ENCODE measurements at places on chromosomes 2 and 18.

- no peak for DNase-seq
Measured at GRCh38 chr18:30639361-30639760, 403.2 kb downstream of the DSC3 start.

DNA sequence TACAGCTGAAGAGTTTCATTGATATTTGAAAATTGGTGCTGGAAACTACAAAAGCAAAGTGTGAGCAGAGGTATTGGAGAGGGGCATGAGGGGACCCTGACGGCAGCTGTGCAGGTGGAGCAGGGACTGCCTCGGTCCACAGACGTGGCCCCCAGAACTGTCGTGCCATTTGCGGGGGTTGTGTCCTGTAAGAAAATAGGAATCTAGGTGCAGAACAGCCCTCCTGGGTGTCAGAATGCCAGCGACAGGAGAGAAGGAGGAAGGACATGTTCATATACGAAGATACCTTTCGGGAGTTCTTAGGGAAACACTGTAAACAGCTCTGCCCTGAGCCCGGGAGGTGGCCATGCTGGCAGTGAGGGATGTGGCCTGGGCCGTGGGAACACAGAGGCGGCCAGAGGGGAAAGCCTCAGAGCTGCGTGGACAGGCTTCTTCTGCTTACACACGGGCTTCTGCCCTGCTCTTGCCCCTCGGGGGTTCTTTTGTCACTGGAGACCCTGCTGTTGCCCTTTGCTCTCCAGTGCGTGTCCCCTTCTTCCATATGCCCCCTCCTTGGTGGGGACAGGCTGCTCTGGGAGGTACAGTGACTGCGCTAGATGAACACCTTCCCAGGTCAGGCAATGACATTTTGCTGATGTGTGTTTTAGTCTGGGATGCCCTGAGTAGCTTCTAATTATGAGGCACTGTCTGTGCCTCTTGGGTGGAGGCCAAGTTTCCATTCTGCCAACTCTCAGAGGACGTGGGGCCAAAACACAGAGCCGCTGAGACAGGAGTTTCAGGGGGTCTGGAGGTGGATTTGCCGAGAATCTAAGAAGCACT is 81.9 kb upstream of the TXNDC2 start:
- DNase-seq, result no peak

GRCh38 chr2:16368951-16369350 is 296.7 kb downstream of the CYRIA start:
- no peak for DNase-seq

DNA sequence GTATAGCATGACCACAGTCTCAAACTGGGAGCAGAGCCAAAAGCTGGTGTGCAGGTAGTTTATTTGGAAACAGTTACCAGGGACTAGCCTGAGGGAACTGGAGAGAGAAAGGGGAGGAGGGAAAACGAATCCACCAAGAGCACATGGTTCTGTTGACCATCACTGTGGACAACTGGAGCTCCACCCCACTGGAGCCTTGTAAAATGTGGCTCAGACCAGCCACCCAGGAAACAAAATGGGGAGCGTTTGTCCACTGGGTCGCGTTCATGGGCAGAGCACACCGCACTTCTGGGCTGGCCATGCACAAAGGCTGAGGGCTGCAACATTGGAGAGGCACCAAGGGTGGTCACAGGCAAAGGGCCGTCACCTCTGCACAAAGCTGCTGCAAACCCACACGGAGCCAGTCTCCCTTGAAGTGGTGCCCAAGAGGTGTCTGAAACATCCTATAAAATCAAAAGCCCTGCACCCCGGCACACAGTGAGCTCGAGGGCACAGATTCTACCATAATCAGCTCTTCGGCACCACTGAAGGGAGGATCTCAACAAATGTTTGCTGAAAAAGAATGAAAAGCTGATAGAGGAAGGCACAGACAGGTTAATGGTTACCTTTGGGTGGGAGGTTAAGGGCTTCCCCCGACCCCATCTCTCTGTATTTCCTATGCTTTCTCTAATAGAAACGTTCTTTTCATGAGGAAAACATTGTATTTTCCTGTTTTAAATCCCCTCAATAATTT is 192.9 kb downstream of the INHBB start:
- DNase-seq, result no peak

DNA sequence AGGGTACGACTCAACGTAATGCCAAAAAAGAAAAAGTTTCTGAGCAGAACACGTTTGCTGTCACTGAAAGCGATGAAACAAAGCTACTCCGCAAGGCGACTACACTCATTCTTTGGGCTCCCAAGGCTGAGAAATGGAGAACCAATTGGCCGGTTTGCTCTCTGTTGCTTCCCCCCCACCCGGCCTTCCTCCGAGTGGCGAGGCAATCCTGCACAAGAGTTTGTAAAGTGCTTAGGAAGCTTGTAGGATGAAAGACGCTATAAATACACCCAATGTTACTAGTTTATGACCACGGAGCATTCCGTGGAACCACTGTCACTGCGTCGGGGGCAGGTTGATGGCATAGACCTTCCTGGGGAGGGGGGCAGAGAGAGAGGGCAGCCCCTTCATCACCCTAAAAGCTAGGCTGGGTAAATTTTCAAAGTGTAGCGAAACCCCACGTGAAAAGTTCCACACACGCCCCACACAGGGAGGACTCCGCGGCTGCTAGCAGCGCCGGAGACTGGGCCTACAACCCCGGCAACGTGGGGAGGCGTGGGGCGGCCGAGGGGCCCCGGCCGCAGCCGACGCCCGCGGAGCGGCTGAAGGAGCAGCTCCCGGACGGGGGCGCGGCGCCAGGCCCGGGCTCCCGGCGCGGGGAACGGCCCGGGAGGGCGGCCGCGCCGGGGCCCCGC is 915 bp downstream of the CUL3 start:
- peak; percentile 42 for DNase-seq

DNA sequence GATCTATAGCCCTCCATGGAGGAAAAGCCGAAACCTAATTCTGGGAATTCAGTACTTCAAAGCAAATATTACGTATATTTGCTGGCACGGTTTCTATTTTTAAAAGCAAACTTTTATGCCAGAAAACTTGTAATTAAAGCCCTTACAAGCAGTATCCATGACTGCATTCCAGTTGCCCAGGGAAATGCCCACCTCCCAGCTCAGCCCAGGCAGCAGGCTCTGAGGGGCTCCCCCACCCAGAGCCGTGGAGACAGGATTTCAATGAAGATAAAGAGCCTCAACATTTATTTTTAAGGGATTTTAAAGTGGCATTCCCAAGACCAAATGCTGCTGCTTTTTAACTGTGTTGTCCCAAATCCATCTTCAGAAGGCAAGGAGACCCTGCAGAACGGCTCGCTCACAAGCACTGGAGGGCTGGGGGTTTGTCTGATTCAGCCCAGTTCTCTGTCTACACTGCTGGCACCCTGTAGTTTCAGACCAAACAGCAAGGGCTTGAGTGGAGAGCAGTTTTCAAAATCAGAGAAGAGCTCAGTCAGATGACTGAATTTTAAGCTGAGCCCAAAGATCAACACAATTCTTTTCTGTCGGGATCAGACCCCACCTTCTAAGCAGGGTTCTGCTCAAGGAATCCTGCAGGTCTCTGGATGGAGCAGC is 105.1 kb downstream of the KCNF1 start:
- DNase-seq, result no peak

- DNase-seq, result no peak
Measured at GRCh38 chr2:48380989-48381625, 148.8 kb upstream of the STON1 start.

DNA sequence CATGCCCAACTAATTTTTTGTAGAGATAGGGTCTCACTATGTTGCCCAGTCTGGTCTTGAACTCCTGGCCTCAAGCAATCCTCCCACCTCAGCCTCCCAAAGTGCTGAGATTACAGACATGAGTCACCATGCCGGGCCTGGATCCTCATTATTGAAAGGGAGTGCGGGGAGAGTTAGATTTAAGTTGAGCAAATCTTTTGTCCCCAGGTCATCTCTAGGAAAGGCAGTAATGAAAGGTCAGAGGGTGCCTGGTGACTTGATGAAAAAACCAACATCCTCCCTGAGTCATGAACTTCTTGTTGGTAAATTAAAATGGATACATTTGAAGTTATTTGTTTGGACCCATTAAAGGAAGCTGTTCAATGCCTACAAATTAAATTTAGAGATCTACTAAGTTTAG is 25.1 kb downstream of the STAT4 start:
- DNase-seq, result no peak

DNA sequence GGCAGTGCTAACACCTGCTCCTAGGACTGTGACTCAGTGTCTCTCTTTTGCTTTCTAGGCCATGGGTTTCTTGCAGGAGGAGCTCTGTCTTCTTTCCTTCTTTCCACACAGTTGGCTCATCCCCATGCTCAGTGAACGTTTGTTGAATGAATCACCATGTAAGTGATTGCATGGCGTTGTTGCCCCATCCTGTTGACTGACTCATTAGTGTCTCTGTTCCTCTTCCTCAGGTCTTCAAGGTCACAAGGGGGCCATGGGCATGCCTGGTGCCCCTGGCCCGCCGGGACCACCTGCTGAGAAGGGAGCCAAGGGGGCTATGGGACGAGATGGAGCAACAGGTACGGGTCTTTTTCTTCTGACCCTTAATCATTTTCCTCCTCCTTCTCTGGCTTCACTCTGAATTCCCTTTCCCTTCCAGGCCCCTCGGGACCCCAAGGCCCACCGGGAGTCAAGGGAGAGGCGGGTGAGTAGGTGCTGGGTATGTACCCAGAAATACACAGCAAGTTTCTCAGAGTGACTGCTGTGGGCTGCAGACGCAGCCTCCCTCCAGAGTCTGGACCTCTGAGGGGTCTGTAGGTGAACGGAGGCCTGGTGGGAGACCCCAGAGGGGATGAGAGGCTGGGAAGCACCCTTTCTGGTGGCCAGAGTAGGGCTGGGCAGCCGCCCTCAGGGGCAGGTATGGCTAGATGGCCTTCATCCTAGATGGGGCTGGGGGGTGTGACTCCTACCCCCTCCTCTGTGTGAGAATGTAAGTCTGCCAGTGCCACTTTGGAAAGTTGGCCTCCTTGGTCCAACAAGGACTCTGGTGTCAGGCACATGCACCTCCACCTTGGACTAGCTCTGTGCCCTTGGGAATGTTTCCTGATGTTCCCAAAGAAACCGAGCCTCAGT is 32.4 kb downstream of the MARCO start:
- DNase-seq, result no peak

DNA sequence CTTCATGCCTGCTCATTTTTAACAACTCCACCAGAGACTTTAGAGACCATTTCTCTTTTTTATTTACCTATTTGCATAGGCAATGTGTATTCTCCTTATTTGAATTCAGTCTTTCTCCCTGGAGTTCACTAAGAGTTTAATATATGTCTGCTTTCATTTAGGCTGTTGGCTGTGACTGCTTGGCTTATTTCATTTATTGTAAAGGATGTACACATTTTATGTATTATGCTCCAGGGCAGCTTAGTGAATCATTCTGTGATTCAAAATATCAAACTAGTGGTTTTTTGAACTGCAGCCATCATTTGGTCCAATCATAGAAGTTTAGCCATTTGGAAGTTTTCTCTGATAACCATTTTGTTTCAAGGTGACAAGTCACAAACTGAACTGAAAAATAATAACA is 229.6 kb downstream of the LPIN1 start:
- no peak for DNase-seq

GRCh38 chr18:25052511-25052921 is 299.4 kb downstream of the ZNF521 start:
- no peak for DNase-seq

DNA sequence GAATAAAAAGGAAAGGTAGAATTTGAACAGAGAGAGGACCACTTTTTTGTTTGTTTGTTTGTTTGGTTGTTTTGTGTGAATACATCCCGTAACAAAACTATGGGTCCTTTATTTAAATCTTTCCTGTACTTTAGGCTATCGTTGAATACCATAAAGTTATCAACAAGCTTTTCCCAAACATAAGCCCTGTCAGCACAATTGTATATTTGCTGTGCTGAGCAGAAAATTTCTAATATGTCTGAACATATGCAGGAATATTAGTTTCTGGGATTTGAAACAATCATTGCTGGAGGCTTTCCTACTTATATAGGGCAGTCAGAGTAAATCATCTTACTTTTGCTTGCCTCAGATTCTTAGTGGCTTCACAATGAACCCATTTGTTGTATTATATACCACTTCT is 536.4 kb downstream of the CNTNAP5 start:
- no peak for DNase-seq

DNA sequence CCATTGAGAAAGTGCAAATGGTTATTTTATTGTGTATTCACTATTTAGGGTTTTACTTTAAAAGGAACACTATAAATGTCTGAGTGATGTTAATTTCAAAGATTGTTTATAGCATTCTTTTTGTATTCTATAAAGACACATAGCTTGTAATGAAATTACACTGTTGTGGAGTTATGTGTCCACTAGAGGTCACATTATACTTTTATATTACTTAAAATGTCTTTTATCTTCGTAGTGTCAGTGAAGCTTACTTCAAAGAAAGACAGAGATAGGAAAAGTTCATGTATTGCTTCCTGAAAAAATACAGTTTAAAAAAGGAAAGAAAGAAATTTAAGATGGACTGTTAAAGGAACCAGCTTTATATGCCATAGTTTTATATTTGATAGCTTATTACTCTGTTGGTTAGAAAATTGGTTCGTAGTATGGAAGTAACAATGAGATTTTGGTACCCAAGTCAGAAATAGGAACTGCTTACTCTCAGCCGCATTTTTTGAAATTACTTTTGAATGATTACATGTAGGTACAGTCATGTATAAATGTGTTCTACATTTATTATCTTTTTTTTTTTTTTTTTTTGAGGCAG is 20.5 kb downstream of the APLF start:
- no peak for DNase-seq

DNA sequence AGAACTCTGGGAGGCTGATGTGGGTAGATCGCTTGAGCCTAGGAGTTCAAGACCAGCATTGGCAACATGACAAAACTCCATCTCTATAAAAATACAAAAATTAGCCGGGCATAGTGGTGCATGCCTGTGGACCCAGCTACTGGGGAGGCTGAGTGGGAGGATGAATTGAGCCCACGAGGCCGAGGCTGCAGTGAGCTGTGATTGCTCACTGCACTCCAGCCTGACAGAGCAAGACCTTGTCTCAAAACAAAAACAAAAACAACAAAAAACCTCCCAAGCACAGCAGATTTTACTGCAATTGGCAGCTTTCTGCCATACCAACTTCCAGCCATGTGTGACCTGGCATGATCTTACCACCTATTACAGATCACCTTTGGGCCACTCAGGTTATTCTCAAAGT is 57.7 kb upstream of the LRPPRC start:
- DNase-seq, result no peak
